D721Med (cell line): ENCODE measurements at places on chromosomes 6 and 20.

GRCh38 chr6:26026833-26027490 lies 60.3 kb upstream of the HFE start:
- DNase-seq: no peak

DNA sequence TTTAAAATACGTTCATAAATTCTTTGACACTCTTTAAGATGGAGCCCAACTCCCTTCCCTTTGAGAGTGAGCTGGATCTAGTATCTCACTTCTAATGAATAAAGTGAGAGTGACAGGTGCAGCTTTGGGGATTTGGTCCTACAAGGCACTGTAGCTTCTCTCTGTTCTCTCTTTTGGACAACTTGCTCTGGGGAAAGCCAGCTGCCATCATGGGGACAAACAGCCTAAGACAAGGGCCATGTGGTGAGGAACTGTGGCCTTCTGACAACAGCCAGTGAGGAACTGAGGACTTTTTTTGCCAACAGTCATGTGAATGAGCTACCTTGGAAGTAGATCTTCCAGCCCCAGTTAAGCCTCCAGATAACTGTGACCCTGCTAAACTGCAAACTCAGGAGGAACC lies 272.8 kb upstream of the AGPAT4 start:
- no peak for DNase-seq

- DNase-seq: no peak
These were observed 224.3 kb downstream of the MAFB start for GRCh38 chr20:40464731-40465208.

DNA sequence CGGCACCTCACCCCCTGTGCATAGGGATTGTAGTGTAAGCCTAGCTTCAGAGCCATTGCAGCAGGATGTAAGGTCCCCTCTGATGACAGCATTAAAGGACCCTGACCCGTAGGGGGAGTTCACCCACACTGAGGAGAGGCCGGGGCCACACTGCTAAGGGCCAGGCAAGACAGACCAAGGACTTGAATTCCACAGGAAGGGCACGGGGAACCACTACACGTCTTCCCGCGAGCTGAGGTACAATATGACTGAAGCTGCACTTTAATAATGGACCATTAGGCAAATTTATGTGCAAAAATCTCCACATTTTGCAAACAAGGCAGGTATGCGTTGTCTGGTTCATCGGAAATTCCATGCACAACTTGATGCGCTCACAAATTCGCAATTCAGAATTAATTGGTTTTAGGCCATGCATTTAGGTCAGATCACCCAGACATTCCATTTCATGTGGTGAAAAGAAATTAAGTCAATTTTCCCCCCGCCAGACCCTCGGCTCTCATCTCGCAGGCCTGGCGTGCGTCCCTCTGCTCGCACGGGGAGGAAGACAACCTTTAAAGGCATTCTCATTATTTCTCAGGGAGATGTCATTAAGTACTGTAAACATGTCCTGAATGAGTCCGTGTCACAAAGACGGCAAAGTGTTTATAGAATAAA lies 111.8 kb downstream of the FOXA2 start:
- DNase-seq: no peak

- DNase-seq: no peak
These were observed 170.3 kb upstream of the SOX4 start for GRCh38 chr6:21423106-21423854.

DNA sequence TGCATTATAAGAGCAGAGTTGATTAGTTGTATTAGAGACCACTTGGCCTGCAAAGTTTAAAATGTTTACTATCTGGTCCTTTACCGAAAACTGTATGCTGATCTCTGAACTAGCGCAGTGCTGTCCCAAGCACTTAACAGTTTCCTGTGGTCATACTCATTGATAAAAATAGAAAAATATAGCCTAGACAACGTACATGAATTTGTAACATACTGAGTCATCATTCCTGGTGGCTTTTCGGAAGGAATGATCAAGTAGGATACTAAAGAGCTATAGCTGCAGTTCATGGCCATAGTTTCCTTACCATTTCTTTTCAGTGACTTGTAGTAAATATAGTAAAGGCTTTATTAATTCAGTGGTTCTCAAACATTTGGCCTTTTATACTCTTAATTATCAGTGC lies 18.4 kb downstream of the TTK start:
- DNase-seq: no peak

- no peak for DNase-seq
These were observed 1.4 kb upstream of the HSP90AB1 start for GRCh38 chr6:44245391-44245911.

GRCh38 chr6:5521322-5521721 lies 260.0 kb downstream of the FARS2 start:
- no peak for DNase-seq

- DNase-seq: no peak
These were observed 102.4 kb downstream of the TNFRSF21 start for GRCh38 chr6:47207261-47207660.

GRCh38 chr6:132483779-132484679 lies 28.9 kb downstream of the STX7 start:
- DNase-seq: no peak

DNA sequence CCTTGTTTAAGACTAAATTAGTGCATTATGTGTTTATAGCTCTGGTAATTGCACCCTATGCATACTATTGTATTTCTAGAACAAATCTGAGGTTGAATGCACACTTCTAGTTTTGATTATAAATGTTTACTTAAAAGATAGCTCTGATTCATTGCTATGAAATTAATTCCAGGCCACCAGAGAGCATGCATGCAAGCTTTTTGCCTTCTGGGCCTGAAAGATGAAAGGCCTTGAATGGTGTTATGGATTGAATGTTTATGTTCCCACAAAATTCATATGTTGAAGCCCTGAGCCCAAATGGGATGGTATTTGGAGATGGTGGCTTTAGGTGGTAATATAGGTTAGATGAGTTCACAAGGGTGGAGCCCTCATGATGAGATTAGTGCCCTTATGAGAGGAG lies 695.0 kb upstream of the MAP3K7 start:
- DNase-seq: no peak

- no peak for DNase-seq
These were observed 246.2 kb downstream of the HACE1 start for GRCh38 chr6:104613416-104614001.

DNA sequence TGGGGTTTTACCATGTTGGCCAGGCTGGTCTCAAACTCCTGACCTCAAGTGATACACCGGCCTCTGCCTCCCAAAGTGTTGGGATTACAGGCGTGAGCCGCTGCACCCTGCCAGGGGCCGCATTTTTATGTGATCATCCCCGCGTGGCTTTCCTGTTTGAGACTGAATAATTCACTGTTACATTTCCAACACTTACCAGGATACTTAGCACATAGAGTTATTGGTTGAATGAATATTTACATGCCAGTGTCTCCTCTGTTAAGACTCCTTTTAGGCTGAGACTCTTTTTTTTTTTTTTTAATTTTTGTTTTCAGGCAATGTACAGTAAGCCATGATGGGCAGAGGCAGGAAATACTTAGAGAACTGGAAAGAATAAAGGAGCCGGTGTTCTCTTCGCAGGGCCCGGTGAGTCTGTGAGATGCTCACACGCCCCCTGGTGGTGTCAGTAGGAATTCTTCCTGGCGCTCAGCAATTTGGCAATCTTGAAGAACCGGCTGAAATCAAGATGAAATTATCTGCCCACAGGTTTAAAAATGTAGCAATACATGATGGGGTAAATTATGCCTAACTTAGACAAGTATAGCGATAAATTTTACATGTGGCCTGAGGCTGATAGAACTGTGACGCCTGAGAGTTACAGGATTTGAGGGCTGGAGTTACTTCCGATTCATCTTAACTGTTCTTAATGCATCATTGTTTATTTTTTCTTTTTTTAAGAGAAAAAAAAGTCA lies 7.6 kb upstream of the RNF114 start:
- DNase-seq: peak; percentile 51

GRCh38 chr6:130565696-130566095 lies 199.9 kb downstream of the TMEM200A start:
- DNase-seq: no peak
